ENCODE measurements at places on chromosomes 16 and 17.

- DNase-seq = peak; percentile 8
Observed at GRCh38 chr17:35849469-35850348, 19.0 kb downstream of the HEATR9 start.

DNA sequence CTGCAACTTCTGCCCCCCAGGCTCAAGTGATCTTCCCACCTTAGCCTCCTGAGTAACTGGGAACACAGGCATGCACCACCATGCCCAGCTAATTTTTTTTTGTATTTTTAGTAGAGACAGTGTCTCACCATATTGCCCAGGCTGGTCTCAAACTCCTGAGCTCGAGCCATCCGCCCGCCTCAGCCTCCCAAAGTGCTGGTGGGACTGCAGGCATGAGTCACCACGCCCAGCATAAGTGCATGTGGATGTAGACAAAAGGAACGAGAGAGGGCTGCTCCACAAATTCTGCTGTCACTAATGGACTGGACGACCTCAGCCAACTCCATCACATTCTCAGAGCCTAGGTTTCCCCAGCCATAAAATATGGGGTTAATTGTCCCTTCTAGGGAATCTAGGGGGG is 7.7 kb upstream of the SP2 start:
- DNase-seq = no peak

DNA sequence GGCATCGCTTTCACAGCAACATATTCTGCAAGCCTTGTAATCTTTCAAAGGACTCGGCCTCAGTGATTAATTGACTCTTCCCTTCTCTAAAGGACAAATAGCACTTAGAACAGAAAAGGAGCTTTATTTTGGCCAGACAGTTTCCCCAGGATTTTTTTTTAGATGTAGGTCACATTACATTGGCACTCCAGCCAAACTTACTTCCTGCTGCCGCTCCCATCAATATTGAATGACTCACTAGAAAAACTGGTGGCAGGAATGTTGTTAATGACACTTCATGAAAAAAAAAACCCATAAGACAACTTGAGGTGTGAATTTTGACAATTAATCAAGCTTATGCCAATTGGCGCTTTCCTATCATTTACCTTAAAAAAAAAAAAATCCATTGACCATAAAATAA is 432.6 kb downstream of the TOX3 start:
- no peak for DNase-seq

DNA sequence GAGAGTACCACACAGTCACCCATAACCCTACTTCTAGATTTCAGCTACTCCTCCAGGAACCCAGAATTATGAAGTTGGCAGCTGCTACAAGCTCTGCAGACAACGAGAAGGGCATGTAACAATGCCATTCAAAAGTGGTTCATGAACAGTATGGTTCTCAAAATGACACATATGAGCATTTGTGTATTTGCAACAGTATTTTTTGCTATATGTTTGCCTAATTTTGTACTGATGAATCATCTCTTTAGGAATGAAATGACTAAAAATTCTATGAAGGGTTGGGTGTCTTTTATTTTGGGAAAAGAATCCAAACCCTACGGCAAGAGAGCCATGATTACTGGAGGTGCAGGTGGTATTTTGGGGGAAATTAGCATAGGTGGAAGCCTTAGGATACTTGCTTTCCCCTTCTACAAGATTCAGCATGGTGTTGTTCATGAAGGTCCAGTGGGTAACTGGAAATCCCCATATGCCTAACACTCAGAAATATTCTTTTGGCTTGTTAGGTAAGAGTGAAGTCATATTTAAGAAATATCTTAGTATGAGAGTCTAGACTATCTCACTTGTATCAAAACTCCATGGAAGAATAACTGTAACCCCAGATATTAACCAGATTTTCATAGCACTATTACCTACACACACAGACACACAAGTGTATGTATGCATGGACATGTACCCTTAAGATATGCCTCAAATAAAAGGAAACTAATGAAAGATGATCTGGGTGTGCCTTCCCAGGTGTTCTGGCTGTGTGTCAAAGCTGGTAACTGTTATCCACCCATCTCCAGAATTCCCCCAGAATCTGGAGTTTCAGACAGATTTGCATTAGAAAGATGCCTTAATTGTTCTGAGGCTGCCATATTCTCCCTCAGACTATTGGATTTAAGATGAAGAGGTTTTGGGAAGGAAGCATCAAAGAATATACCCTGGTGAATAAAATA is 688.2 kb upstream of the SOX9 start:
- DNase-seq = no peak

GRCh38 chr17:31095236-31096105 is 694 bp downstream of the NF1 start:
- DNase-seq = peak; percentile 33

GRCh38 chr17:9598661-9599060 is 22.2 kb downstream of the CFAP52 start:
- no peak for DNase-seq

Data from NCI-H2227 treated with DMSO at 0.1 percent for 48 hours (cell line).